ENCODE measurements at places on chromosomes 3 and 15. TPM values are rescaled to one million over a fixed set of nuclear protein-coding genes. Genes with fewer than 3 reads are reported as not detected.

GRCh38 chr15:100997442-100997841 is 78.3 kb downstream of the LRRK1 start:
- peaks cover 20% of the 10 kb centered on the region for H3K4me1 ChIP-seq
- peak; percentile 55 for DNase-seq
- no peak overlapping the region for H3K27ac ChIP-seq
- no peaks in the 10 kb centered on the region for H3K36me3 ChIP-seq
- no peak overlapping the region for H3K4me3 ChIP-seq

GRCh38 chr3:70823622-70824021 is 511.2 kb upstream of the MDFIC2 start:
- no peaks in the 10 kb centered on the region for H3K36me3 ChIP-seq
- no peak overlapping the region for H3K27ac ChIP-seq
- H3K4me1 ChIP-seq = peaks cover 26% of the 10 kb centered on the region
- H3K27me3 ChIP-seq = no peaks in the 10 kb centered on the region
- no peak for DNase-seq

DNA sequence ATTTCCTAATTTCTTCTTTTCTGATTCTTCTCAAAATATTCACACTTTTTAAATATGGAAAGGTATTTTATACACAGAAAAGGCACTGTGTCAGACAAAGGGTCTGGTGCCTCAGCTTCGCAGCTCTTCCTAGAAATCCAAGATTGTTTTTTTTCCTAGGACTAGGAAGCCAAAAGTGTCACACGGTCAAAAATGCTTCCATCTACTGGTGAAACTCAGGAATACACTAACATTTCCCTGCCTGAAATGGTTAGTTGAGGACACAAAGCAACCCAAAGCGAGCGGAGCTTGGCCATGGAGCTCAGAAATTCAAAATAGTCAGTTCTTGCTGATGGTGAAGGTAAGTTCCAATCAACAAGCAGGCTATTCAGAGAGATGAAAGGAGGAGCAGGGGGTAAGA is 426.5 kb upstream of the RASGRP1 start:
- peaks cover 54% of the 10 kb centered on the region for H3K4me1 ChIP-seq
- no peaks in the 10 kb centered on the region for H3K36me3 ChIP-seq
- DNase-seq = peak; percentile 64
- no peak overlapping the region for H3K4me3 ChIP-seq
- peak overlapping the region; percentile 41 for H3K27ac ChIP-seq

- H3K27me3 ChIP-seq = no peaks in the 10 kb centered on the region
- no peak for DNase-seq
- H3K36me3 ChIP-seq = no peaks in the 10 kb centered on the region
- H3K4me1 ChIP-seq = peaks cover 18% of the 10 kb centered on the region
- no peak overlapping the region for H3K4me3 ChIP-seq
- no peak overlapping the region for H3K27ac ChIP-seq
Observed at GRCh38 chr15:62419192-62419591, 254.1 kb upstream of the C2CD4B start.

- no peaks in the 10 kb centered on the region for H3K4me1 ChIP-seq
- H3K27ac ChIP-seq = no peak overlapping the region
- no peaks in the 10 kb centered on the region for H3K27me3 ChIP-seq
Observed at GRCh38 chr3:4758249-4758860, 220.9 kb upstream of the BHLHE40 start.

- no peaks in the 10 kb centered on the region for H3K4me1 ChIP-seq
- no peaks in the 10 kb centered on the region for H3K36me3 ChIP-seq
- no peak for DNase-seq
- H3K4me3 ChIP-seq = no peak overlapping the region
- no peak overlapping the region for H3K27ac ChIP-seq
- no peaks in the 10 kb centered on the region for H3K27me3 ChIP-seq
Observed at GRCh38 chr3:48416546-48416945, 13.3 kb downstream of the PLXNB1 start.

The SLC38A3 gene
- polyA plus RNA-seq = 0.93 TPM

DNA sequence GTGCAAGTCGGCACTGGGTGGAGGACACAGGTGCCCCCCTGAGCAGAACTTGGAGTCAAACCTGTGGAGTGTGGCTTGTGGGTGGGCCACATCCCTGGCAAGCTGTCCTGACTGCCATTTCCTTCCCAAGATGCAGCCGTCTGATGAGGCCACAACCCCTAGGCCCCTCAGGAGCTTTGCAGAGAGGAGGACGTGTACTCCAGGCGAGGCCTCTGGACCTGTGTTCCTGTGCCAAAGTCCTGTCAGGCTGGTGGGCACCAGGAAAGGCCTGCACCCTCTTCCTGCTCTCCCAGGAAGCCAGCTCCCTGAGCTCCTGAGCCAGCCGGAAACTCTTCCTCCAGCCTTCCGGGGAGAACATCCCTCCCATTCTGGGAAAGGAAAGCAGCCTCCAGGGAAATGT is 48.5 kb downstream of the CMTM6 start:
- H3K36me3 ChIP-seq = no peaks in the 10 kb centered on the region
- no peaks in the 10 kb centered on the region for H3K27me3 ChIP-seq
- peak overlapping the region; percentile 68 for H3K27ac ChIP-seq
- DNase-seq = no peak
- peaks cover 10% of the 10 kb centered on the region for H3K4me1 ChIP-seq
- no peak overlapping the region for H3K4me3 ChIP-seq

DNA sequence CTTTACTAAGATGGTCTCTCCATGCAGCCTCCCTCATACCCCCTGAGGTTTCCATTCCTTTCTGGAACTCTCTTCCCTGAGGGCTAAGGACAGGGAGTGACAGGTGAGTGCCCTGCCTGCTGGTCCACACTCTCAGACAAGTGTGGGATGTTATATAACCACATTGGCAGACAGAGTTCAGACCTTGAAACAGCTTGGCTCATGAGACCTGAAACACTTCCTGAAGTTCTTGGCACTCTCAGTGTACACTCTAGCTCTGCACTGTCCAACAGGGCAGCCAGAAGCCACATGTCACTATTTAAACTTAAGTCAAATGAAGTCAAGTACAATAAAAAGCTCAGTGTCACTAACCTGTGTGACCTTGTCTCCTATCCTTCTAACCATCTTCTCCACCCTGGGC is 188.5 kb downstream of the ZNF621 start:
- no peaks in the 10 kb centered on the region for H3K27me3 ChIP-seq
- no peak overlapping the region for H3K27ac ChIP-seq
- H3K36me3 ChIP-seq = no peaks in the 10 kb centered on the region
- H3K4me3 ChIP-seq = no peak overlapping the region

DNA sequence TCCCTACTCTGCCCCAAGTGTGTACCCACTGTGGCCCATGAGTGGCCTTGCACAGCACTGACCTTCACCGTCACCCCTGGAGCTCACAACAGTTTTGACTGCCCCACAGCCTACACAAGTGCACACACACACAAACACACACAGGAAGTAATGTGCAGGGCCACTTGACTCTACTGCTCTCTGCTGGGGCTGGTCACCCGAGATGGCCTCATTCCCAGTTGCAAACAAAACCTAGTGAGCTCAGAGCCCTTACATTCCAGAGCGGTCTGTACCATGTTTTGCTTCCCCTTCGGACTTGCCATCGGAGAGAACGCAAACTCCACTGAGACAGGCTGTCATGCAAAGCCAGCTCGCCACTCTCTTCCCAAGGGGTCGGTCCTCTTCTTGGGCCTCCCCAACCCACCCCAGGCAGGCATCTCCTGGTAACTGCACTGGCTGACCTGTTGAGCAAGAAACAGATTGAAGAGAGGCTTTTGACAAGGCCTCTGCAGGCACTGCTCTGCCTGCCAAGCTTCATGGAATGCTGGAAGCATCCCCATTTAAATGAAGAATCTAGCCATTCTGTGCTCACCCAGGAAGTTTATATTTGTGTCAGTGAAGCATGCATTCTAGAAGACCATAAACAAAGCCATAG is 232.0 kb upstream of the IGF1R start:
- H3K27me3 ChIP-seq = peaks cover 17% of the 10 kb centered on the region
- H3K4me3 ChIP-seq = no peak overlapping the region
- no peak overlapping the region for H3K27ac ChIP-seq
- H3K36me3 ChIP-seq = no peaks in the 10 kb centered on the region

DNA sequence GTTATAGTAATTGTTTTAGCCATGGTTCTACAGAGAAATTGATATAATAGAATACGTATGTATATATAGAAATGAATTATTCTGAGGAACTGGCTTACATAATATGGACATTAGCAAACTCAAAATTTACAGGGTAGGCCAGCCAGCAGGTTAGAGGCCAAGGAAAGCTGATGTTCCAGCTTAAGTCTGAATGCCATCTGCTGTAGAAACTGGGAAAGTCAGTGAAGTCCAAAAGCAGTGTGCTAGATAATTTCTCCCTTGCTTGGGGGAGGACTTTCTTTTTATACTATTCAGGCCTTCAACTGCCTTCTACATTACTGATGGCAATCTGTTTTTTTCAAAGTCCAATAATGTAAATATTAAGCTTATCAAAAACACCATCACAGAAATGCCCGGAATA is 1174.7 kb downstream of the ZPLD1 start:
- no peak overlapping the region for H3K4me3 ChIP-seq
- no peaks in the 10 kb centered on the region for H3K4me1 ChIP-seq
- H3K36me3 ChIP-seq = no peaks in the 10 kb centered on the region
- no peak overlapping the region for H3K27ac ChIP-seq
- H3K27me3 ChIP-seq = no peaks in the 10 kb centered on the region
- no peak for DNase-seq

- H3K27ac ChIP-seq = no peak overlapping the region
- H3K4me3 ChIP-seq = no peak overlapping the region
- H3K36me3 ChIP-seq = no peaks in the 10 kb centered on the region
- 0 out of 2 replicates have a peak, but pooled peaks cover 7% of the 10 kb centered on the region for H3K4me1 ChIP-seq
- no peaks in the 10 kb centered on the region for H3K27me3 ChIP-seq
Observed at GRCh38 chr15:57421110-57421509, 44.8 kb downstream of the CGNL1 start.

GRCh38 chr3:117587416-117587815 is 877.8 kb downstream of the TUSC7 start:
- no peak overlapping the region for H3K4me3 ChIP-seq
- H3K4me1 ChIP-seq = no peaks in the 10 kb centered on the region
- no peaks in the 10 kb centered on the region for H3K27me3 ChIP-seq
- no peaks in the 10 kb centered on the region for H3K36me3 ChIP-seq
- no peak for DNase-seq

- H3K36me3 ChIP-seq = no peaks in the 10 kb centered on the region
- no peaks in the 10 kb centered on the region for H3K4me1 ChIP-seq
- DNase-seq = no peak
- no peak overlapping the region for H3K4me3 ChIP-seq
- no peaks in the 10 kb centered on the region for H3K27me3 ChIP-seq
- no peak overlapping the region for H3K27ac ChIP-seq
Observed at GRCh38 chr3:196108075-196108743, 26.3 kb upstream of the TFRC start.

The BCL2A1 gene
- 1.0 TPM for polyA plus RNA-seq

- no peaks in the 10 kb centered on the region for H3K36me3 ChIP-seq
- no peak overlapping the region for H3K27ac ChIP-seq
- H3K4me1 ChIP-seq = no peaks in the 10 kb centered on the region
- no peaks in the 10 kb centered on the region for H3K27me3 ChIP-seq
Observed at GRCh38 chr3:104556372-104557078, 810.2 kb upstream of the ALCAM start.

DNA sequence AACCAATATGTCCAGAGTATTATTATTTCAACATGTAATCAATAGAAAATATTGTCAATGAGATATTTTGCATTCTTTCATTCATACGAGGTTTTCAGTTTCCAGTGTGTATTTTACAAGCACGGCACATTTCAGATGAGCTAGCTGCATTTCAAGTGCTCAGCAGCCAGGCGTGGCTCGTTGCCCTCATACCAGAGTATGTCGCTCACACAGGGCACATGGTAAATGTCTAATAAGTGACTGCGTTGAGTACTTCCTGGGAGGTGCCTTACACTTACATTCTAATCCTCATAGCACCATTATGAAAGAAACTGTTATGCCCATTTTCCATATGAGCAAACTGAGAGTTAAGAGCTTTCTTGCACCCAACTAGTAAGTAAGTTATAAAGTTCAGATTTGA is 47.4 kb downstream of the TMEM266 start:
- H3K4me1 ChIP-seq = no peaks in the 10 kb centered on the region
- H3K27ac ChIP-seq = no peak overlapping the region
- peaks cover 17% of the 10 kb centered on the region for H3K27me3 ChIP-seq

DNA sequence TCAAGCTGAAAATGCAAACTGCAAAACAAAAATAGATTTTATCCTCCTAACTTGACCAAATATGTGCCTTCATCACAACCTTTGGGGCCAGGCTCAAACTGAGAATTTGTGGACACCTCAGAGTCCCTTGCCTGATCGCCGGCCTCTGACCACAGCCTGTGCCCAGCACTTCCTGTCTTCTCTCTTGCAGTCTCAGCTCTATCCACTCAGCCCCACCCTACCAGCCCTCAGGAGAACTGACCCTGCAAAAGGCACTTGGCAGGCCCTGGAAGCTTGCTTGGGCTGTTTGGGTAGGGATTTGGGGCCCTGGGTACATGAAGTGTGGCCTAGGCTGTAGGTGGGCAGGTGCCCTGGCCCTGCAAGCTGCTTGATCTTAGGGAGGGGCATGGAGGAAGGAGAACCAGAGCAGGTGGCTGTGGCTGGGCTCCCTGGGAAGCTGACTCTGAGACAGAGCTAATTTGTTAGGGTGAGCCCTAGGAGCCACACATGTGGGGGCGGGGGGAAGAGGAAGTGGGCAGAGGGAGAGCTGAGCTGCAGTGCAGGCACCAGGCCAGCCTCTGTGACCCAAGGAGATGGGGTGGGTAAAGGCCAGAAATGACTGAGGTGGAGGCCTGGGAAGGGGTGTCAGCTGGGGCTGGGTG is 8.6 kb downstream of the CLEC3B start:
- no peak overlapping the region for H3K4me3 ChIP-seq
- H3K27ac ChIP-seq = no peak overlapping the region
- H3K27me3 ChIP-seq = no peaks in the 10 kb centered on the region
- peaks cover 12% of the 10 kb centered on the region for H3K4me1 ChIP-seq

- H3K27ac ChIP-seq = no peak overlapping the region
- no peak for DNase-seq
- H3K36me3 ChIP-seq = no peaks in the 10 kb centered on the region
Observed at GRCh38 chr3:28905798-28906197, 375.1 kb upstream of the RBMS3 start.

DNA sequence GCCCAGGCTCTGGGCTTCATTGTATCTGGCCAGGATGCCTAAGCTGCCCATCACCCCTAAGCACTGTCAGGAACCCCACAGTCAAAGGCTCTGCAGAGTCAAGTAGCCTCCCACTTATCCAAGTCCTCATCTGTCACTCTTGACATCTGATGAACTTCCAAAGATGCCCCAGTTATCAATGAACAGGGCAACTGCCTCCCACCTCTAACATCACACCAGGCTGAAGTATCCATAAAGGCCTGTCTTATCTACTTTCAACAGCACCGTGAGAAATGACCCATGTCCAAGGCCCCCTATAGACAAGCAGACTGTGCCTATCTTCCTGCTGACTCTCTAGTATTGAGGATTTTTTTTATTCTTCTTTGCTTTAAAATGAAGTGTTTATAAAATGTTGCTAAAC is 56.4 kb downstream of the TRIM69 start:
- no peak overlapping the region for H3K4me3 ChIP-seq
- no peak overlapping the region for H3K27ac ChIP-seq
- H3K36me3 ChIP-seq = no peaks in the 10 kb centered on the region

GRCh38 chr3:150371741-150372254 is 36.3 kb upstream of the TSC22D2 start:
- H3K4me3 ChIP-seq = peak overlapping the region; percentile 77
- peak overlapping the region; percentile 87 for H3K27ac ChIP-seq
- H3K27me3 ChIP-seq = no peaks in the 10 kb centered on the region
- peaks cover 54% of the 10 kb centered on the region for H3K4me1 ChIP-seq
- DNase-seq = peak; percentile 98

All from GM23248 (cell line).